ENCODE measurements at places on chromosomes 13 and 19. TPM values are rescaled to one million over a fixed set of nuclear protein-coding genes. Genes with fewer than 3 reads are reported as not detected.

The TLE6 gene
- total RNA-seq, result 3.7 TPM

The ZNF584 gene
- 13.0 TPM for total RNA-seq

The ZSCAN4 gene
- total RNA-seq, result not detected

The VSTM2B gene
- total RNA-seq, result not detected

The SSBP4 gene
- total RNA-seq, result 64.9 TPM

The NLRP9 gene
- 0.09 TPM for total RNA-seq

The STARD13 gene
- 37.2 TPM for total RNA-seq

The PCDH17 gene
- total RNA-seq, result 18.5 TPM

The RASGRP4 gene
- 3.6 TPM for total RNA-seq

The ZNF730 gene
- total RNA-seq, result 0.60 TPM

The PTH2 gene
- total RNA-seq, result not detected

The CACNA1A gene
- 1.7 TPM for total RNA-seq

The GPR12 gene
- not detected for total RNA-seq

The C2CD4C gene
- total RNA-seq, result 1.9 TPM

The GRIK5 gene
- total RNA-seq, result 16.2 TPM

The AZU1 gene
- 0.50 TPM for total RNA-seq

The IL4I1 gene
- total RNA-seq, result 12.8 TPM

The LRRC4B gene
- 1.2 TPM for total RNA-seq

The IFNL3 gene
- total RNA-seq, result not detected

The PTBP1 gene
- total RNA-seq, result 339 TPM

The VN1R2 gene
- not detected for total RNA-seq

The VSTM1 gene
- 0.35 TPM for total RNA-seq
